Ovary (tissue), 10 donors: ENCODE measurements at places on chromosomes 5 and 9. TPM values are rescaled to one million over a fixed set of nuclear protein-coding genes. Genes with fewer than 3 reads are reported as not detected.

GRCh38 chr5:144328494-144328893 lies 157.8 kb downstream of the KCTD16 start:
- H3K27ac ChIP-seq, result no peak overlapping the region
- no peaks in the 10 kb centered on the region for H3K27me3 ChIP-seq
- H3K36me3 ChIP-seq, result no peaks in the 10 kb centered on the region
- no peaks in the 10 kb centered on the region for H3K4me1 ChIP-seq
- no peak for DNase-seq
- H3K4me3 ChIP-seq, result no peak overlapping the region

- no peaks in the 10 kb centered on the region for H3K4me1 ChIP-seq
- DNase-seq, result no peak
- no peaks in the 10 kb centered on the region for H3K27me3 ChIP-seq
- no peak overlapping the region for H3K4me3 ChIP-seq
- H3K27ac ChIP-seq, result no peak overlapping the region
- H3K36me3 ChIP-seq, result no peaks in the 10 kb centered on the region
Observed at GRCh38 chr5:35457912-35458823, 159.5 kb upstream of the SPEF2 start.

- no peak overlapping the region for H3K27ac ChIP-seq
- no peaks in the 10 kb centered on the region for H3K36me3 ChIP-seq
- peaks cover 23% of the 10 kb centered on the region for H3K4me1 ChIP-seq
- no peak overlapping the region for H3K4me3 ChIP-seq
Observed at GRCh38 chr9:114176624-114177291, 21.4 kb downstream of the COL27A1 start.

DNA sequence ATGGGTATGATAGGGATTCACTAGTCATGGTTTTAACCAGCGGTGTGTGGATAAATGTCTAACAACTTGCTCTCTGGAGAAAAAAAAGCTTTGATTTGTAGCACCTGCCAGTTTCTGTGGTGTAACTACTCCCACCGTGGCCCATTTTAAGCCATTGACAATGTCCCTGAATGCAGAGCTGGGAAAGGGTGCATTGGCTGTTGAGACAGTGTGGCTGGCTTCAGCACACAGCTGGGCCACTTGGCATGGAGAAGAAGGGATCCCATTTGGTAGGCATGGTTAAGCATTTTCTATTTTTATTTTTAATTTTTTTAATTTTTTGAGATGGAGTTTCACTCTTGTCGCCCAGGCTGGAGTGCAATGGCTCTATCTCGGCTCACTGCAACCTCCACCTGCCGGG lies 31.5 kb upstream of the SYNPO start:
- peaks cover 10% of the 10 kb centered on the region for H3K4me1 ChIP-seq
- H3K27ac ChIP-seq, result peak overlapping the region; percentile 7
- no peaks in the 10 kb centered on the region for H3K27me3 ChIP-seq

- DNase-seq, result peak; percentile 73
- no peaks in the 10 kb centered on the region for H3K27me3 ChIP-seq
- H3K4me1 ChIP-seq, result peaks cover 11% of the 10 kb centered on the region
- peak overlapping the region; percentile 98 for H3K27ac ChIP-seq
- H3K4me3 ChIP-seq, result peak overlapping the region; percentile 82
Observed at GRCh38 chr5:172769616-172770373, 1.2 kb downstream of the DUSP1 start.

DNA sequence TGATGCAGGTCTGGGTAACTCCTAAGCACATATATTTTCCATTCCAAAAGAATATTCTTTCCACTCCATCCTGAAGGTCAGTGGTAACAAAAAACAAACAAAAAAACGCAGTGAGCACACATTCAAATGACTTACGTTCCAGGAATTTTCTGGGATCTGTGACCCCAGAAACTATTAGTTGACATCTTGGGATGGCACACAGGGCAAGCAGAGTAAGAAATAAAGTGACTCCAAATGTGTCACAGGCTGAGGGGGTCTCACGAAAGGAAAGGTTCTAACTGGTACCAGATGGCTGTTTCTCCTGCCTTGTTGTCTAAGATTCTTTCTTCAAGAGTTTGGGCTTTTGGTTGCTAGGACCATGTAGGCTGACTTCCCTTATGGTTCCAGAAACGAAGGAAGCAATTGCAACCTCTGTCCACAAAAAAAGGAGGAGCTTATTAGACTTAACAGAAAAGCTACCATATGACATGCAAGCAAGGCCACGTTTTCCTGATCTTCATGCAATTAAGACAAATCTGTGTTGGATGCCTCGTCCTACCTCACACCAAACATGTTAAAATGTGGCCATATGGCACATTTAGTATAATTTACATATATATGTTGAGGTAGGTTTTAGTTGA lies 32.7 kb downstream of the PTGS1 start:
- H3K36me3 ChIP-seq, result no peaks in the 10 kb centered on the region
- H3K27me3 ChIP-seq, result no peaks in the 10 kb centered on the region
- no peak for DNase-seq
- no peaks in the 10 kb centered on the region for H3K4me1 ChIP-seq
- no peak overlapping the region for H3K4me3 ChIP-seq

GRCh38 chr5:40227366-40227765 lies 452.3 kb upstream of the PTGER4 start:
- H3K27me3 ChIP-seq, result no peaks in the 10 kb centered on the region
- no peaks in the 10 kb centered on the region for H3K4me1 ChIP-seq
- no peak overlapping the region for H3K27ac ChIP-seq
- H3K36me3 ChIP-seq, result no peaks in the 10 kb centered on the region
- no peak for DNase-seq

DNA sequence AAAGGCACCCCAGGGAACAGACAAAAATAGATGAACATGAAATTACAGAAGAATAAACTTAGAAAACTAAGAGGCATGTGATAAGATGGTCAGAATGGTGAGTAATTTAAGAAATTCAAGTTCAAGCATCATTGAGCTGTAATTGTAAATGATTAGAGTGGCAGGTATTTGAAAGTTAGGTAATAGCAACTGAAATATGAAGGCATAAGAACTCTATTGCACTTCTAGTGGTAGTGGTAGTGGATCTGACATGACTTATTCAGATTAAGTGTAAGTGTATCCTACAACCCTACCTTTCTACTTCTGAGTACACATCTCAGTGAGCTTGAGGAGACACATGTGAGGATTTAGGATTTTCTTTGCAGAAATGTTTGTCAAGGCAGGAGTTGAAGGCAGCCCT lies 192.9 kb upstream of the RIOK2 start:
- no peak overlapping the region for H3K27ac ChIP-seq
- no peak overlapping the region for H3K4me3 ChIP-seq
- H3K27me3 ChIP-seq, result no peaks in the 10 kb centered on the region

Gene GFPT2
- 94.3 TPM for total RNA-seq

DNA sequence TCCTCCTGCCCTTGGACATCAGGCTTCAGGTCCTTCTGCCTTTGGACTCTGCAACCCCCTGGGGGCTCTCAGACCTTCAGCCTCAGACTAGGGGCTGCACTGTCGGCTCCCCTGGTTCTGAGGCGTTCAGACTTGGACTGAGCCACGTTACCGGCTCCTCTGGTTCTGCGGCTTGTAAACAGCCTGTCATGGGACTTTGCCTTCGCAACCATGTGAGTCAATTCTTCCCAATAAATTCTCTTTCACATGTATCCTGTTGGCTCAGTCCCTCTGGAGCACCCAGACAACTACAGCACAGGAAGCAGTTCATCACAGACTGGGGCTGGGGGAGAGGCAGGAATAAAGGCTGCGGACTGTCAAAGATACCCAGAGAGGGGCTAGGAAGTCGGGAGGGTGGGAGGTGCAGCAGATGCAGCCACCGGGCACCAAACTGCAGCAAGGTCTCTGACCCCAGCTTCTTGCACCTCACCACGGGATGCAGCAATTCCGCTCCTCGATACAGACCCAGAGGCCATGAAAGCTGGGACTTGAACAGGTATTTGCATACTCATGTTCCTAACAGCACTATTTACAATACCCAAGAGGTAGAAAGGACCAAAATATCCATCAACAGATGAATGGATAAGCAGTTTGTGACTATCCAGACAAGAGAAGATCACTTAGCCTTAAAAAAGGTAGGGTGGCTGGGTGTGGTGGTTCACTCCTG lies 100.8 kb downstream of the COL23A1 start:
- H3K4me3 ChIP-seq, result no peak overlapping the region
- no peaks in the 10 kb centered on the region for H3K27me3 ChIP-seq
- no peak for DNase-seq
- H3K36me3 ChIP-seq, result no peaks in the 10 kb centered on the region
- H3K4me1 ChIP-seq, result peaks cover 1% of the 10 kb centered on the region
- H3K27ac ChIP-seq, result no peak overlapping the region

DNA sequence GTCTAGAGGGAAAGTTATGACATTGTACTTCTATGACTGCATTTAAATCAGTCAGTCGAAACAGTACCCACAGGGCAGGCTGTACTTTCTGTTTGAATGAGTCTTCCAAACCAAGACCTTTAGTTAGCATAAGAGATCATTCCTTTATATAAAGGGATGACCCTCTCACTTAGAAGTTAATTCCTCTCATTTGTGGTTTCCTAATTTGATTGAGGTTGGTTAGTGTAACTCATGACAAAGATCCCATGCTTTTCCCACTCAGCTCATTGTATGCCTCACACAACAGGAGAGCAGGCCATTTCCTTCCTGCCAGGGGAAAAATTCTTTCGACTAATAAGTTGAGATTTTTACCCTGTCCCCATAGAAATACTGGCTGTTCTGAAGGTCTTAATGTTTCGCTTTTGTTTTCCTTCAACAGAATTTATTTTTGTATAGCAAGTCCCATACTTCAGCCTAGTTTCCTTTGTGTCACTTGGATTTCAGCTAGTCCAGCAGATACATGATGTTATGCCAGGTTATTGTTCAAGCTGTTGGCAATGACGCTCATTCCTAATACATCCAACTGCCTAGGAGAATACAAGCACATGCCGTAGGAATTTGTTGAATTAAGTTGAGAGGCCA lies 500.7 kb downstream of the SPATA31D1 start:
- no peak overlapping the region for H3K27ac ChIP-seq
- no peak for DNase-seq
- peaks cover 2% of the 10 kb centered on the region for H3K4me1 ChIP-seq
- H3K27me3 ChIP-seq, result no peaks in the 10 kb centered on the region
- no peak overlapping the region for H3K4me3 ChIP-seq
